ENCODE measurements at places on chromosomes 13 and 19.

DNA sequence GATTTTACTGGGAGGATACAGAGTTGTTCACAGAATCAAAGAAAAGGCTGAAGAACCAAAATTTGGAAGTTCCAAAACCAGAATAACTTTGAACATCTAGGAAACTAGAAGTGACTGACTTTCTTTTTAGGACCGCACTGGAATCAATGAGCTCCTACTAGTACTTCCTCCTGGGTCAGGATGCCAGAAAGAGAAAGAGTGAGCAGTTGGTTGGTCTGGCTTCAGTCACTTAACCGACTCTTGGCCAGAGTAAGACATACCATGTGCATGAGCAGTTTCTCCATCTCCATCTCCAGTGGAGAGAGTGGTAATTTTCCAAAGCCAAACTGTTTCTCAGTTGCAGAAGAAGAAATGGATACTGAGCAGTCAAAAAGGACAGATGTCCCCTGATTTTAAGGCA is 27.1 kb upstream of the MTUS2 start:
- H3K4me3 ChIP-seq = no peak overlapping the region
- DNase-seq = peak; percentile 58
- peaks cover 9% of the 10 kb centered on the region for H3K27me3 ChIP-seq
- no peak overlapping the region for H3K27ac ChIP-seq

GRCh38 chr19:31534786-31535657 is 185.8 kb upstream of the TSHZ3 start:
- H3K27me3 ChIP-seq = no peaks in the 10 kb centered on the region
- no peak for DNase-seq
- no peak overlapping the region for H3K27ac ChIP-seq
- no peaks in the 10 kb centered on the region for H3K4me1 ChIP-seq
- no peak overlapping the region for H3K4me3 ChIP-seq

DNA sequence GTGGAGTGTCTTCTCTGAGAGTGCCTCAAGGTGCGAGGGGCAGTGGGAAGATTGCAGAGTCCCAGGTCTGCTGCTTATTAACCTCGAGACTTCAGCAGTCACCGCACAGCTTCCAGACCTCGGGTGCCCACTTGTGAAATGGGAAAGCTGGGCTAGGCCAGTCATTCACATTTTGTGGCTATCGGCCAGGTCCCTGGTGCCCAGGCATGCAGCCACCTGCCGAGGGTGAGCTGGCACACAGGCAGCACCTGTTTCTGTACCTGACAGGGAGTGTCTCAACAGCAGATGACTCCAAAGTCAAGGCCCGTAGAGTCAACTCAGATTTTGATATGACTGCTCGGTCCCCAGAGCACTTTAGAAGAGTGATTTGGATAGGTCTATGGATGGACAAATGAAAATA is 21.9 kb downstream of the UQCRFS1 start:
- DNase-seq = no peak
- no peak overlapping the region for H3K27ac ChIP-seq
- no peaks in the 10 kb centered on the region for H3K4me1 ChIP-seq
- no peaks in the 10 kb centered on the region for H3K36me3 ChIP-seq
- H3K27me3 ChIP-seq = no peaks in the 10 kb centered on the region

GRCh38 chr13:90926459-90926858 is 421.0 kb upstream of the MIR17HG start:
- no peaks in the 10 kb centered on the region for H3K36me3 ChIP-seq
- peaks cover 5% of the 10 kb centered on the region for H3K4me1 ChIP-seq
- peak overlapping the region; percentile 87 for H3K27ac ChIP-seq
- H3K4me3 ChIP-seq = no peak overlapping the region
- peak; percentile 66 for DNase-seq

GRCh38 chr19:57099199-57099661 is 20.6 kb upstream of the USP29 start:
- DNase-seq = no peak
- no peaks in the 10 kb centered on the region for H3K36me3 ChIP-seq
- no peaks in the 10 kb centered on the region for H3K4me1 ChIP-seq
- H3K27me3 ChIP-seq = no peaks in the 10 kb centered on the region
- no peak overlapping the region for H3K4me3 ChIP-seq

GRCh38 chr13:112905990-112906641 is 62.9 kb upstream of the MCF2L start:
- peaks cover 30% of the 10 kb centered on the region for H3K4me1 ChIP-seq
- H3K36me3 ChIP-seq = no peaks in the 10 kb centered on the region
- H3K4me3 ChIP-seq = no peak overlapping the region
- no peak overlapping the region for H3K27ac ChIP-seq
- no peak for DNase-seq
- no peaks in the 10 kb centered on the region for H3K27me3 ChIP-seq

GRCh38 chr13:39596685-39597084 is 6.3 kb downstream of the LHFPL6 start:
- no peaks in the 10 kb centered on the region for H3K27me3 ChIP-seq
- H3K36me3 ChIP-seq = peaks cover 3% of the 10 kb centered on the region
- no peak for DNase-seq
- no peak overlapping the region for H3K27ac ChIP-seq

GRCh38 chr13:60229708-60230272 is 66.1 kb upstream of the DIAPH3 start:
- peak overlapping the region; percentile 68 for H3K27ac ChIP-seq
- DNase-seq = peak; percentile 52
- no peak overlapping the region for H3K4me3 ChIP-seq
- no peaks in the 10 kb centered on the region for H3K4me1 ChIP-seq
- H3K36me3 ChIP-seq = no peaks in the 10 kb centered on the region

DNA sequence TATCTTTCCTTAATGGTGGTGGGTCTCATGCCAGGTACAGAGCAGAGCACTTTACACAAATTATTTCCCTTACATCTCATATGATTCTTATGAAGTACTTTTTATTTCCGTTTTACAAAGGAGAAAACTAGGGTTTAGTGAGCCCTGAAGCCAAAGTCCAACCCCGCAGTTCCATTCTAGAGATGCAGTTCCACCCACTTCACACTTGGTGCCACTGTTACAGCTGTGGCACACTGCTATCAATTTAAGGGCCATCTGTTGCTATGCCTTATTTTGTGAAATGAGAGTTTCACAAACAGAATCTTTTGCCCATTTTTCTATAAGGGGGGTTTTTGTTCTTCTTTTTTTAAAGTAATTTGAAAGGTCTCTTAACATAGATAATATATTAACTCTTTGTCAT is 12.9 kb downstream of the MIPEP start:
- H3K4me1 ChIP-seq = no peaks in the 10 kb centered on the region
- no peak overlapping the region for H3K4me3 ChIP-seq
- H3K27ac ChIP-seq = no peak overlapping the region
- H3K27me3 ChIP-seq = no peaks in the 10 kb centered on the region
- H3K36me3 ChIP-seq = peaks cover 5% of the 10 kb centered on the region

DNA sequence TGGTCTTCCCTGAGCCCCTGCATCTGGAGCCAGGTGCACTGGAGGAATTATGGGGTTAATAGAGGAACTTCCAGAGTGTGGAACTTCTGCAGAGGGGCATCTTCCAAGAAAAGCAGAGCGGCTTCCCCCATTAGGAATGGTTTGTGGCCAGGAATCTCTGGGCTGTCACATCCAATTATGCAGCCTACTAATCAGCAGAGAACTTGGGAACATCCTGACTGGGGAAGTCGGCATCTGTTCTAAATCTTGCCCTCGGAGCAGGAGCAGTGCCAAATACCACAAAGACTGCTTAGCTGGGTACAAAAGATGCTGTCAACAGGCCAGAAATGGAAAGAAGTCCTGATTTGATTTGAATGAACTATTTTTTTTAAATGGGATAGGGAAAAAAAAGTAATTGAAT is 435.1 kb downstream of the ZNF536 start:
- H3K27ac ChIP-seq = no peak overlapping the region
- no peak overlapping the region for H3K4me3 ChIP-seq
- no peak for DNase-seq

- DNase-seq = no peak
- no peak overlapping the region for H3K27ac ChIP-seq
- H3K4me1 ChIP-seq = peaks cover 15% of the 10 kb centered on the region
- no peaks in the 10 kb centered on the region for H3K27me3 ChIP-seq
- peaks cover 57% of the 10 kb centered on the region for H3K36me3 ChIP-seq
Measured at GRCh38 chr19:18922228-18922985, 2.9 kb downstream of the DDX49 start.

Data from mesenchymal stem cell (in vitro differentiated cells and primary cell).